ENCODE measurements at places on chromosomes 16 and 17.

DNA sequence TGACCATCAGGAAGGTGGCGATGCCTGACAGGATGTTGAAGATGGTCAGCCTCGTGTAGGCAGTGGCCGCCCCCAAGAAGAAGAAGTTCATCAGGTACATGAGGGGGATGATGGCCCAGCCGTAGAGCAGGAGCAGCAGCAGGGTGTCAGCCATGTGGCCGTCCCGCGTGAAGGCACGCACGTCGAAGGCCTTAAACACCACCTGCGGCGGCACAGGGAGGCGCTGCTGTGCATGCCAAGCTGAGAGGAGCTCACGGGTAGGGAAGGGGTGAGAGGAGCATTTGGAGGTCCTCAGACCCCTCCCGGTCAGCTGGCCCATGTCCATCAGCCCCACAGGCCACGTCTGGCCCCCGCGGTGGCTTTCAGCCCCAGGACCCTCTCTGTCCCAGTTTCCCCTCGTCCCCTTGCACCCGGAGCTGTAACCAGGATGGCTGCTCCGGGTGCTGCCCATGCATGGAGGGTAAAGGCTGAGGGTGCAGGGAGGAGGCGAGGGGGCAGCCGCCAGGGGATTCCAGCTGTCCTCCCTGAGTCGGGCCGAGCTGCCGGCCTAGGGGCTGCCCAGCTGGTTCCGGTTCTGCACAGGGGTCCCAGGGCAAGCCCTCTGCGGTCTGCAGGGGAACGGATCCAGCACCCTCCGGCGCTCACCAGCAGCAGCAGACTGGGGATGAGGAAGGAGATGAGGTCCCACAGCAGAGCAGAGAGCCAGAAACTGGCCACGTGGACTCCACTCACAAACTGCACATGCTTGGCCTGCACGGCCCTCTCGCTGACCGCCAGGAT lies 17.1 kb upstream of the RNPS1 start:
- no peak for DNase-seq

DNA sequence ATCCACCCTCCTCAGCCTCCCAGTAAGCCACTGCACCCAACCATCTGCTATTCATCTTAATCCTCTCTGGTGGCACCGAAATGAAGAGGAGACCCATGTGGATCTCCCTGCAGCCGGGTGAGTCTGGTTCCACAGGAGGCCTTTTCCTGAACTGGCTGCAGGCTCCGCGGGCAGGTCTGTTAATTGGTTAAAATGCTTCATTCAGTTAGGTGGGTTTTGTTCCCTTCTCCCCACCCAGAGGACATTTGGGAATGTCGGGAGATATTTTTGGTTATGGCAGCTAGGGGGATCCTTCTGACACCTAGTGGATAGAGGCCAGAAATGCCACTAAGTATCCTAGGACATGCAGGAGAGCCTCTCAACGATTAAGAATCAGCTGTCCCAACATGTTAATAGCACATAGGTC lies 16.7 kb downstream of the C16orf54 start:
- no peak for DNase-seq

DNA sequence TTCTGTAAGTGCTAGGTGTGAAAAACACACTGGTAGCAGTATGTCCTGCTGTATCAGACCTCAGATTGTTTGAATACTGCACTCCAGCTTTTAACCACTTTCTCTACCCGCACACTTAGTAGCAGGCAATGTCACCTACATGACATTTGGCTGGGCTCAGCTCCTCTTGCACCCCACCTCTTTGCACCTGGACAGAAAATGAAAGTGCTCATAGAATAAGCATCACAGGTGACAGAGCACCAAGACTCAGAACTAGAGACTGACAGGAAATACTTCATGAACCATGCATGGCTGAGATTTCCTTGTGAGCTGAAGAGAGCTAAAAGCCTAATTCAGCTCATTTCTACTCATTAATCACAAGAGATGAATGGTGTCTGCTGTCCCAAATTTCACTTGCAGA lies 1014.2 kb upstream of the CDH8 start:
- no peak for DNase-seq

DNA sequence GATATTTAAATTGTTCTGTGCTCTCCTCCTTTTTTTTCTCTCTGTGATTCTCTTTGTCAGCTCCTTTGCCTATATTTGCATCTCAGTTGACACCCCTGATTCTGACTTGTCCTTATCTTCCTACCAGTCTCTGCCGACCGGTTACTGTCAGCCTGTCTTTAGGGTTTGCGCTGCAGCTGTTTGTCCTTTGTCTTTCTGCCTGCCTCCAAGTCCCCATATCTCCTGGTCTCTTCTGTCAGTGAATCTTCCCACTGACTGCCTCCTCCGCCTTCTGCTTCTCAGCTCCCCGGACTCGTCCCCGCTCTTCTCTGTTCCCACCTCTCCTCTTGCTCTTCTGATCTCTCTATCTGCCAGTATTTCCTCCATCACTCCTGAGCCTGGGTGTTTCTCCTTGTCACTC lies 5.2 kb downstream of the TLCD2 start:
- no peak for DNase-seq

DNA sequence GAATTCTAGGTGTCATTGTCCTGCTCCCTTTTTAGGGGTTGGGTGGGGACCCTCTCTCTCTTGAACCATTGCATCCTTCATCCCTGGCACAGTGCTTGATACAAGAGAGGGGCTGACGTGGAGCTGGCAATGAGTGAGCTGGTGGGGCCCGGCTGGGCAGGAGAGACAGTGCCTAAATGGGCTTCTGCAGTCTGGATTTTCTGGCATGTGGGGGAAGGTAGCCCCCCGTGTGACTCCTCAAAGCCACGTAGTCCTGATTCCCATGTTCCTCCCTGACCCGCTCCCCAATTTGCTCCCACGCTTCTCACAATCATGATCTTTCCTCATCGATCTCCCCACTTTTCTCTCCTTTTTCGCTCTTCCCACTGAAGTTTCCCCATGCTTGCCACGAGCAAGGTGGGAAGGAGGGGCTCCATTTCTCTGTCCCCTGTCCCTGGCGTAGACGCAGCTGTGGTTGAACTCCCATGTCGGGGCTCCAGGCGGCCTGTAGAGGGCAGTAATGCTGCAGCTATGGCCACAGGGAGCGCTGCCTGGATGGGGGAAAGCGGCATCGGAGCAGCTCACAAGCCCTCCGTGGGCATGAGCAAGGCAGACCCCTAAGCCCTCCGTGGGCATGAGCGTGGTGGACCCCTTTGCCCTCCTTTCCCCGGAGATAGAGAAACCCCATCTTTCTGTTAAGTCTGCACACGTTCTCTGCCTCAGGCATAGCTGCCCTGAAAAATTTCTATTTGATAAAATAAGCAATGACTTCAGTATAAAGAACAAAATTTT lies 47.5 kb downstream of the HAPSTR1 start:
- DNase-seq: no peak

DNA sequence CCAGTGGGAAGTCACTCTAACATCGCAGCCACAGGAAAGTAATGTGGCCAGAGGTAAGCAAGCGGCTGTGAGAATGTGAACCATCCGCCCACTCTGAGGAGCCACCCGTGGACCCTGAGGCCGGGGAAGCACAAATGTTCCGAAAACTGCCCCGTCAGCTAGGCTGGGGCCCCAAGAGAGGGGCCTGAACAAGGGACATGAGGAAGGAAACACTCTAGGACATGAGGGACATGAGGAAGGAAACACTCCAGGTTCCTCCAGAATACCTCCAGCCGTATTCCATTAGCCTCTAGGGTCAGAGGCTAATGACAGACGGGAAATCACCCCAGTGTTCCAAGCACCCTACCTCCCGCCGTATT lies 317 bp downstream of the TEFM start:
- DNase-seq: no peak

DNA sequence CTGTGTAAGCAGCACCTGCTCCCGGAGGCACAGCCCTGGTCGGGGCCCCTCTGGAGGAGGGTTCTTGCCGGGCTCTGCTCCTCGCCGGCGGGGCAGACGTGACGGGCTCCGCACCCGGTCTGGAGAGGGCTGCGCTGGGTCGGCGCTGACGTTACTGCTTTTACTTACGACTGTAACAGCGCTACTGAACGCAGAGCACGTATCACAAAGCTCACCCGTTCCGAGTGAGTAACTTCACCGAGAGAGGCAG lies 1.3 kb upstream of the RAB40C start:
- DNase-seq: no peak

- DNase-seq: no peak
Observed at GRCh38 chr17:65058146-65058545, 1.6 kb upstream of the GNA13 start.

DNA sequence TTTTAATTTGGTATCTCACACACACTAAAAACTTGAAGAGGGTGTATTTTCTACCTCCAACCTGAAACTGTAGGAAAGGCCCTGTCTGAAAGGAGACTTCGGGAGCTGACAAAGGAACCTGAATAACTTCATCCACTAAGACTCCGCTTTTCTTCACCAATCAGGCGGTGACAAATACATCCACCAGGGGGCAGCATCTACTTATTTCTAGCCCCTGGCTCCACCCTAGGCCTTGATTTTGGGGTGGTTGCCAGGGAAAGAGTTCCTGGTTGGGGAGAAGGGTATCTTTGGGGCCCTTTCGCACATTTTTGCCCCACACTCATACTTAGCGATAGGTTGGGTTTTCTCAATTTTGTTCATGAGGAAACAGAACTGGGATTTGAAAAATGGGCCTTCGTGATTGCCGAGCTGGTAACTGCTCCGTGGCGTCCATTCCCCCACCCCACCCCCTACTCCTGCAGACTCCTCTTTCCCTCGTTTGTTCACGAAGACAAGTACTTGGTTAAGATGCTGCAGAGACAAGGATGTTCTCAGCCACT lies 4.8 kb upstream of the ARL4D start:
- no peak for DNase-seq

DNA sequence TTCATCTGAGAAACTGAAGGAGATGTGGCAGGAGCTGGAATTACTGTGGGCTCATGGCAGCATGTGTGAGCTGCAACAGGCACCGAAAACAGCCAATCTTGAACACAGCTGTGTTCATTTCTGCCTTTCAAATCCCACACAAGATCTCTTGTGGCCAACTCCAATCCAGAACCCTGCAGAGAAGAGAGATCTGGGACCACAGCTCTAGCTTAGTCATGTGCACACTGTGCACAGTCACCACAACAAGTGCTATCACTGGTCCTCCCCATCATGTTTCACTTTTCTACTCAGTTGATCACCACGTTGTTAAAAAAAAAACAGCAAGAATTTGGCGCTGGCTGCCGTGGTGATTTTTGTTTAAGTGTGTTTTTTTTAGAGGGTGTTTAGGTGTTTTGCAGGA lies 254.5 kb upstream of the ELAC2 start:
- DNase-seq: no peak

All from SIG-M5 (cell line).